ENCODE measurements at places on chromosomes 1 and 21. TPM values are rescaled to one million over a fixed set of nuclear protein-coding genes. Genes with fewer than 3 reads are reported as not detected.

DNA sequence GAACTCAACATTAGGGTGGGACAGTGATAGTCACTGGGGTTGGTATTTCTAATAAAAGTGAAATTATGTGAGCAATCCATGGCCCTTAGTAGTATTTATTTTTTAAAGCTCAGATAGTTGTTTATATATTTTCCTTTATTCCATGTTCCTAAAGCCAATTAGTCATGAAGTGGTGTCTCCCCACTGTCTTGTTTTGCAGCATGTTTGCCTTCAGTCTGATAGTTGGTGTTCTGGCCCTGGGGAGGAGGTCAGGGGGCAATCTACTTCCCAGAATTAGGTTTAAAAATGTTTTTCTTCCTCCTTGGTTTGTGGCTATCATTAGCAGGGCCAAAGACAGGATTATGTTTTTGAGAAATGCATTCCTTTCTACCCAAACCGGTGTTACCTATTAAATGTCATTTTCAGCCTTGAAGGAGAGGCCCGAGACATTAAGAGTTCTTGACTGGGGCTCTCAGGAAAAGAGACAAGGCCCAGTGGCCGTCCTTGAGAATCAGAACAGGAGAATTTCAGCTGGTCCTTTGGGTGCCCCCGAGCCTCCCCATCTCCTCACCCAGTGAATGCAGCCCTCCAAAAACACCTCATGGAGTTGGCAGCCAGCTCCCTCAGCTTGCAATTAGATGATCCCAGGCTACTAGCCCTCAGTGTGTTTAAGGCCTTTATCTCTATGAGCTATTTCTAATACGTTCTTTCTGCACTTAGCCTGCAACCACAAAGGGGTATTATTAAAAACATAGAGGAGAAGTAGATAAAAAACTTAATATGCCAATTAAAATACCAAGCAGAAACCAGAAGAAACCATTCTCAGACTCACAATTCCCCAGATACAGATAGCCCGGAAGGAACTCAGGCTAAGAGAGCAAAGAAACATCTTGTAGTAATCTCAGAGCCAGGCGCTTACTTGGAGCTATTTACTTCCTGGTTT is 71.3 kb upstream of the NGF start:
- DNase-seq, result no peak

TAS1R1 gene
- polyA plus RNA-seq, result not detected

USP21 gene
- 58.3 TPM for polyA plus RNA-seq

HPCA gene
- polyA plus RNA-seq, result 0.57 TPM
